ENCODE measurements at places on chromosomes 4 and X. TPM values are rescaled to one million over a fixed set of nuclear protein-coding genes. Genes with fewer than 3 reads are reported as not detected.

The TMEM47 gene
- 39.6 TPM for total RNA-seq

The F11 gene
- total RNA-seq: not detected

- DNase-seq: peak; percentile 1
Measured at GRCh38 chrX:51144828-51145442, 187.7 kb upstream of the NUDT10 start.

DNA sequence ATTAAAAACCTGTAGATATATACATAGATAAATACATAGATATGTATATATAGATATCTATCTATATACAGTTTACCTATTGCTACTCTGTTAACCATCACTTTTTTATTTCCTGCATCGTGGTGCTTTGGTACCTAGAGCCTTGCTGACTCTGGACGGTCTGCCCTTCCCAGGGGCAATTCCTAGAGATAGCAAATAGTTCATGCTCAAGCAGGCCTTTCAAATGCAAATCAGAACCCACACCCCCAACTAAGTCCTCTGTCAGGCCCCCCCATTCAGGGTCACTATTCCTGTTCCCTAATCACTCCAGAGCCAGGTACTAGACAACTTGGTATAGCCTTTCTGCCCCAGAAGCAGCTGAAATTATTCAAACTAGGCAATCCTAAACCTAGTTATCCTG, 273.5 kb upstream of the ADGRL3 start:
- DNase-seq: no peak
